GM23338 (cell line): ENCODE measurements at places on chromosomes 13 and 19. TPM values are rescaled to one million over a fixed set of nuclear protein-coding genes. Genes with fewer than 3 reads are reported as not detected.

CRYL1 gene
- total RNA-seq = 2.6 and 5.0 TPM in 2 replicates

TEAD2 gene
- 74.4 and 82.5 TPM in 2 replicates for total RNA-seq

ETV2 gene
- 0.87 TPM in 1 of 2 replicates, not detected in the other for total RNA-seq

PLK5 gene
- total RNA-seq = 0.23 and 1.2 TPM in 2 replicates

GRCh38 chr13:106522112-106522705, 13.3 kb downstream of the EFNB2 start:
- H3K36me3 ChIP-seq = no peaks in the 10 kb centered on the region
- peaks cover 66% of the 10 kb centered on the region for H3K4me1 ChIP-seq
- H3K27ac ChIP-seq = no peak overlapping the region
- no peak for DNase-seq
- H3K4me3 ChIP-seq = no peak overlapping the region

CEACAM7 gene
- total RNA-seq = 0.24 and 0.50 TPM in 2 replicates

DNA sequence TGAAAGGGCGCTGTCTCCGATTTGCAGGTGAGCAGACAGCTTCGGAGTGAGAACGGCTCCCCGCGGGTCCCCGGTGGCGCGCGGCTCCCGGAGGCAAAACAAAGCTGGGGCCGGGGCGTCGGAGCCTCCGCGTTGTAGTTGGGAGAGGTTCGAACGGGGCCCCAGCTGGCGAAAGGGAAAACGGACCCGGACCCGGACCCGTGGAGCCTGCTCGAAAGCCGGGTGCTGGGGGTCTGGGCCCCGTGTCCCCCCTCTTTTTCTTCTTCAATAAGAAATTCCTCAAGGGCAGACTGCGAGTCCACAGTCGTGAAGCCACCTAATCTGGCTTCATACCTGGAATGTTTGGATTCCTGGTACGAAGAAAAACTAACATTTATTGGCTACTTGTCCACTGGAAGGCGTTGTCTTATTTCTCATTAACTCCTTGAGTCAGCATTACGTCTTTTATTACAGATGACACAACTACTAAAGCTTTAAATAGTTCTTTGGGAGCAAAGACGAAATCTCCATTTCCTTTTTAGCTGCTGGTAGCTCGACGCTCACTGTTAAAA, 632 bp upstream of the MTIF3 start:
- peak; percentile 64 for DNase-seq
- H3K4me3 ChIP-seq = peak overlapping the region; percentile 64
- H3K4me1 ChIP-seq = peaks cover 15% of the 10 kb centered on the region
- H3K27ac ChIP-seq = peak overlapping the region; percentile 96
- H3K36me3 ChIP-seq = no peaks in the 10 kb centered on the region
- H3K27me3 ChIP-seq = no peaks in the 10 kb centered on the region
